Stimulated activated CD4-positive, alpha-beta T cell treated with anti-CD3 and anti-CD28 coated beads, TNF-alpha, amount 100 ng/mL, for 4 hours (primary cell): ENCODE measurements at places on chromosomes 1 and 21.

GRCh38 chr1:245345191-245345884 lies 190.6 kb downstream of the KIF26B start:
- no peak for DNase-seq

- no peak for DNase-seq
Measured at GRCh38 chr1:108961198-108961597, 2.1 kb downstream of the CLCC1 start.

DNA sequence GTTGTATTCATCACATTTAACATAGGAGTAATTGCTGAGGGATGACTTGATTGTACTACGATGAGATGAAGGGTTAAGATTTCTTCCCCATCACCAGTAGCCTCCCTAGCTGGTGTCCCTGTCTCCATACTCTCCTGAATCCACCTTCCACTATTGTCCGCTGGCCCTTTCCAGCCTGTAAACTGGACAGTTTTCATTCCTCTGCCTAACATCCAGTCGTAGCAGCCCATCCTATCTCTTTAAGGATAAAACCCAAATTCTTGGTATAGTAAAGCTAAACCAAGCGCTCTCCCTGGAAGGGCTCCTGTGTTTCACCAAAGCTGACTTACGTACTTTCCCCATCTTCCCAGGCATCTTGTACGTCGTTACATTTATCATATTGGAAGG lies 670 bp downstream of the COX20 start:
- no peak for DNase-seq

DNA sequence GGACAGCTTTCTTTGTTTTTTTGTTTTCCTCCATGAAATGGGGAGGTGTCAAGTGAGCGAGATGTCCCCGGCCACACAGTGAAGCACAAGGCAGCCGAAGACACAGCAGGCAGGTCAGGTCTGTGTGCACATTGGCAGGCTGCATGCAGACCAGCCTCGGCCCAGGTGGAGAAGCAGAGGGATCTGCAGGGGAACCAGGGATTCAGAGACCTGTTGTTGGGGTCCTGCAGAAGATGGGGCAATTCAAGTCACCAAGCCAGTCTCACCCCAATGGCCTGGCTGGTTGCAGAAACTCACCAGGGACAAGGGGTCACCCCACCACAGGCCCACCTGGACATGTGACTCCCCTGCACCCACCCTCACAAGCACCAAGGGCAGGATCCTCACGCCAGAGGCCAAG lies 4.0 kb upstream of the ABCG1 start:
- no peak for DNase-seq

- no peak for DNase-seq
Measured at GRCh38 chr1:14055442-14056223, 355.6 kb downstream of the PRDM2 start.

- no peak for DNase-seq
Measured at GRCh38 chr1:54653036-54653435, 11.4 kb downstream of the MROH7 start.

GRCh38 chr1:12009318-12009947 lies 9.9 kb upstream of the MIIP start:
- DNase-seq, result no peak

DNA sequence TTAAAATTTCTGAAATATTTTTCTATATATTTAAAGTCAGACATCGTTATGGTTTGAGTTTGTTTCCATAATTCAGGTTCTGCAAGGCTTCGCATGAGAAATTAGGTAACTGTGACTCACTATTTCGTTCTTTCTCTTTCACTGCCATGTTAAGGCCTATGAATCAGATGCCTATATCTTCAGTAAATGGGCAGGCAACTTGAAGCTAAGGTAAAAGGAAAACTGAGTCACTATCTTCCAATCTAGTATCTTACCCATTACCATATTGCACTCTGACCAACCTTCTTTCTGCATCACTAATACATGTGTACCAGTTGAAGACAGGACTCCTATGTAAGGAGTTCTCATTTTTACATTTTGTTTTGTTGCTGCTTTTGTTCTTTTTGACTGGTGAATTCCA lies 37.8 kb downstream of the PYHIN1 start:
- DNase-seq, result no peak

DNA sequence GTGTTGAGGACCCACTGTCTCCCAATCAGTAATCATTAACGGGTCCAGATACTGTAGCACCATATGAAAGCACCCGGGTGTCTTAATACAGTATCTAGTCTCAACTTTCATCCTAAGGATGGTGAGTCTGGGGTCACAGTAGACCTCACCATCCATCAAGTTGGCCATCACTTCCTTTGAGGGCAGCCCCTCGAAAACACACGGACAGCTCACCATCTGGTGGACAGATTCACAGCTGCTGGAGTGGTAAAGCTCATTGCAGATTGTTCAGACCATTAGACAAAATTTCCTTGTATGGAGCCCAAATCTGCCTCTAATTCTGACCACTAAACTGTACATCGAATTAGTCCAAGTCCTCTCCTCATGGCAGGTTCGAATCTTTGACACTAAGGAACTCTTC lies 123.1 kb downstream of the PGBD5 start:
- DNase-seq, result no peak

DNA sequence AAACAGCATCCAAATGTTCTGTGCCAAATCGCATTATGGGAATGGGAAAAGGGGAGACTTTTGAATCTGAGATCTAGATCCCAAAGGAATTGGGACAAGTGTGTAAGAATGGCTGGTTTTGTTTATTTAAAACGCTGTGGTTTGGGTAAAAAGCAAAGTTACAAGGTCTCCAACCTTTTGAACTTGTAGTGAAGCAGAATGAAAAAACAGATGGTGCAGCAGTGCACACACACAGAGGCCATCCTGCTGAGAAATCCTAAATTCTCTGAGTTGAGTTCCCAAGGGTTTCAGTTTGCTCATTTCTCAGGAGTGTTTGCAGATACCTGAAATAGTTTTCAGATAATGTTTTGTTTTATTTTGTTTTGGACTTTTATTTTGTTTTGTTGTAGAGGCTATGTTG lies 80.2 kb upstream of the CD1D start:
- DNase-seq, result no peak

DNA sequence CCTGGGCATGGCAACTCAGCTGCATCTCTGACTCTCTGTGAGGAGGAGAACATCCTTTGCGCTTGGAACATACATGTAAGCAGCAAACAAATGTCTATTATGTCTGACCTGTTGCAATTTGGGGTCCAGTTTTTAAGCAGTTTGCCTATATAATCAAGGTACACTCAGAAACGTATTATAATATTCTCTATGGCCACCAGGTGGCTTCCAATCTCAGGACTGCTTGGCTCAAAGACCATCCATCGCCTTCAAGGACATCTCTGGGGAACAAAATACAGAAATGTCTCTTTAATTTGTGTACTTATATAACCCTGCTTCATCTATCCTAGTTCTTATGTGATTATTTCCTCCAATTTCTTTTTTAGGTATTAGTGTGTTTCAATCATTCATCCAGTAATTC lies 227.2 kb downstream of the OLFM3 start:
- no peak for DNase-seq

- no peak for DNase-seq
Measured at GRCh38 chr1:212512816-212513559, 80.3 kb downstream of the NENF start.

- DNase-seq, result no peak
Measured at GRCh38 chr1:201636510-201636971, 97.6 kb downstream of the NAV1 start.

GRCh38 chr1:11352816-11353799 lies 80.1 kb downstream of the UBIAD1 start:
- DNase-seq, result no peak

- no peak for DNase-seq
Measured at GRCh38 chr1:69568421-69569174, 876 bp downstream of the LRRC7 start.
